ENCODE measurements at places on chromosomes 3 and 15.

GRCh38 chr15:55897560-55898336 lies 95.7 kb downstream of the NEDD4 start:
- no peak for DNase-seq

DNA sequence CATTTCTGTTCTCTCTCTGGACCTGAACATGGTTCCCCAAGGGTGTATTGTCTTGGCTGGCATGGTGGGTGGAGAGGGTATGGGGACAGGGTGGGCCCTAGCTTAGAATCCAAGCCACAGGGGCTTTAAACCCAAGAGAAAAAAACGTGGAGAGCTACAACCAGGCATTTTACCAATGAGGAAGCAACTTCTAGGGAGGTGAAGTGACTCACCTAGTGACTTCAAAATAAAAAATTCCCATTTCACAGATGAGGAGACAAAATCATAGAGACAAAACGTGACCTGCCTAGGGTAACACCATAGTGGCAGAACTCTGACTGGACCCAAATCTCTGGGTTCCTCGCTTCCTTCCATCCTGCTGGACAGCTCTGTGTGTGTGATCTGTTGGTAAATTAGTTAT lies 216.8 kb downstream of the RPLP1 start:
- DNase-seq: no peak

DNA sequence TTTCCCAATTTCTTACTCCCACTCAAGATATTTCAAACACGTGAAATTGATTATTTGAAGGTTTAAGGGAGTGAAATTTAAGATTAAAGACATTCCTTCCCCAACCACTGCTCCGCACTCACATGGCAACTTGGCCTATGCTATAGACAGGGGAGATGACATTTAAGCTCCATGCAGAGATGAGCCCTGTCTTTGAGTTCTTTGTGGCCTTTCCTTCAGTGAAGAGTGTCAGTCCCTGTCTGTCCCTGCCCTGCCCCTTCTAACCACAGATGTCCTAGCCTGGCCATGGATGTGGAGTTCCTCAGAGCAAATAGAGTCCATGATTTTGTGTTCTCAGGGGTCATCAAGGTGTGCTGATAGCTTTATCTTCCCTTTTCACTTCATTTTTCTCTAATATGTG lies 29.4 kb upstream of the THBS1 start:
- no peak for DNase-seq

DNA sequence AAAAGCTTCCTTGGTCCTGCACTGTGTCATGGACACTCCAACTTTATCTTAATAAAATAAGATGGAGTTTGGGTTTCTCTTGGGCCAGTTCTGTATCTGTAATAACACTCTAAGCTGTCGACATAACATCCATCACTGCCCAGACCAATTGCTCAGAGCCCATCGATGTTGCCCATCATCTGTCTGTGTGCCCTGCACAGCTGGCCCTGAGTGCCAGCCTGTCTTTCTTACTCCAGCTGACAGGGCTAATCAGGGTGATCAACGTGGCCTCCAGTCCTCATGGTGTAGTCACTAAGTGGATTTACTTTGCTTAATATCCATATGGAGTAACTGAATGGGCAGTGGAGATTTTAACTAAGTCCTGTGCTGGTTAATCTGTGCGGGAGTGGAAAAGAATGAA lies 419.8 kb upstream of the TPM1 start:
- DNase-seq: no peak

DNA sequence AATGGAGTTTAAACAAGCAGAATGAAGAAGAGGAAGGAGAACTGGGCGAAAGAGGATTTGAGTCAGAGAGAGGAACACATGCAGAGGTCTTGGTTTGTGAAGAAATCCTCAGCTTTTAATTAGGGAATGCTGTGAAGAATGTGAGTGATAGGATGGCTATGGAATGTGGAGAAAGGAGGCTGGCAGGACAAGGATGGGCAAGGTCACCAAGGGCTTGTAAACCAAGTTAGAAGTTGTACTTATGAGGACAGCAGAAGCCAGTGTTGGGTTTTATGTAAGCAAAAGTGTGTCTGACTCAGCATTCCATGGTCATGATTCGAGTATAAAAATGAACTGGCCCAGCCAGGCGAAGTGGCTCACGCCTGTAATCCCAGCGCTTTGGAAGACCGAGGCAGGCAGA lies 60.0 kb upstream of the IL12A start:
- no peak for DNase-seq

- DNase-seq: no peak
Observed at GRCh38 chr3:197353867-197354567, 55.6 kb upstream of the DLG1 start.

DNA sequence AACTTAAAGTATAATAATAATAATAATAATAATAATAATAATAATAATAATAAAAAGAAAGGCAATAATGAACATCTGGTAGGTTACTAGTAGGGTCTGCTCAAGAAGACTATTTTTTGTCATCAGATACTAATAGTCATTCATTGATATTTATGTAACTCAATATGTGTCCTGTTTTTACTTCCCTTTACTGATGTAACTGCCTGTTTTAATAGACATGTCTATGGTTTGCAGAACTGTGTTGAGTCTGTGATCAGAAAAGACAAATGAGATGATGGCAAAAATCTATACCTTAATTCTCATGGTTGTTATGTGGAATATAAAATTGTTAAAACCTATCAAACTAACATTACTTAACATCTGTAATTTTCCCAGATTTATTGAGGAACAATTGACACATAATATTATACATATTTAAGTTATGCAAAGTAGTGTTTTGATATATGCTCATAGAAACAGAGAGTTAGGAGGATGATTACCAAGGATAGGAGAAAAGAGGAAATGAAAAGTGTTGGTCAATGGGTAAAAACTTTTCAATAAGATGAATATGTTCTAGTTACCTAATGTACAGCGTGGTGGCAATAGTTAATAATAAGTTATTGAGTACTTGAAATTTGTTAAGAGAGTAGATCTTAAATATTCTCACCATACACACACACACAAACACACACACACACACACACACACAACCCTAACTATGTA lies 699.4 kb downstream of the ZPLD1 start:
- no peak for DNase-seq

GRCh38 chr3:45628746-45629145 lies 34.2 kb downstream of the LIMD1 start:
- DNase-seq: no peak

GRCh38 chr15:32831485-32831884 lies 113.7 kb downstream of the GREM1 start:
- DNase-seq: no peak

DNA sequence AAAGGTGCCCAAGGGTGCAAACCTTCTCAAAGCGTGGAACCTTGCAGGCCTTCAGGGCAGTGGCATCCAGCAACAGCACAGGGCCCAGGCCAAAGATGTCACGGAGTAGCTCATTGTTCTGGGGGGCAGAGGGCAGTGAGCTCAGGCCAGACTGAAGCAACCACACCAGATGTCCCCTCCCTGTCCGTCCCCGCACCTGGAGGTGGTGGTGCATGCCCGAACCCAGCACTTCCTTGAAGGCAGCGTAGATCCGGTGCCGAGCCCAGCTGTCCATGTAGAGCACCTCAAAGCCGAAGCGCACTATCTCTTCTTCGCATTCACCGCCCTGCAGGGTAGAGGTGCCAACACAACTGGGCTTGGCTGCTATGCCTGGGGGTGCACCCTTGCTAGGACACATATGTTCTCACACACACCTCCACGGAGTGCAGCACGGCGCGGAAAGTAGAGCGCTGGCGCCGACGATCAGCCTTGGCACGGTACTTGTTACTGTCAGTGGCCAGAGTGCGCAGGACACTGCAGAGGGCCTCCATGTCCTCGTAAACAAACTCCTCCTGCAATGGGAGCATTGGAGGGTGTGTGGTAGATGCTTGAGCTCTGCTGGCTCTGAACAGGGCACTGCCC lies 3.7 kb downstream of the IFRD2 start:
- DNase-seq: no peak

GRCh38 chr3:39142067-39142466 lies 11.3 kb downstream of the CSRNP1 start:
- DNase-seq: no peak

- no peak for DNase-seq
Observed at GRCh38 chr3:126826693-126827092, 122.7 kb downstream of the CHCHD6 start.

Measured in B cell (primary cell).